ENCODE measurements at places on chromosomes 1 and 21. TPM values are rescaled to one million over a fixed set of nuclear protein-coding genes. Genes with fewer than 3 reads are reported as not detected.

ATP1A4 gene
- total RNA-seq, result 0.40 TPM

YBEY gene
- total RNA-seq, result 9.1 TPM

KRTAP13-2 gene
- not detected for total RNA-seq

CAPN9 gene
- total RNA-seq, result not detected

OR2L3 gene
- total RNA-seq, result not detected

MTARC1 gene
- total RNA-seq, result not detected

PADI4 gene
- total RNA-seq, result 0.41 TPM

ILDR2 gene
- total RNA-seq, result 7.9 TPM

FCRL4 gene
- not detected for total RNA-seq

INAVA gene
- total RNA-seq, result 2.6 TPM

GPA33 gene
- total RNA-seq, result 0.64 TPM
